ENCODE measurements at places on chromosomes 7 and 10.

DNA sequence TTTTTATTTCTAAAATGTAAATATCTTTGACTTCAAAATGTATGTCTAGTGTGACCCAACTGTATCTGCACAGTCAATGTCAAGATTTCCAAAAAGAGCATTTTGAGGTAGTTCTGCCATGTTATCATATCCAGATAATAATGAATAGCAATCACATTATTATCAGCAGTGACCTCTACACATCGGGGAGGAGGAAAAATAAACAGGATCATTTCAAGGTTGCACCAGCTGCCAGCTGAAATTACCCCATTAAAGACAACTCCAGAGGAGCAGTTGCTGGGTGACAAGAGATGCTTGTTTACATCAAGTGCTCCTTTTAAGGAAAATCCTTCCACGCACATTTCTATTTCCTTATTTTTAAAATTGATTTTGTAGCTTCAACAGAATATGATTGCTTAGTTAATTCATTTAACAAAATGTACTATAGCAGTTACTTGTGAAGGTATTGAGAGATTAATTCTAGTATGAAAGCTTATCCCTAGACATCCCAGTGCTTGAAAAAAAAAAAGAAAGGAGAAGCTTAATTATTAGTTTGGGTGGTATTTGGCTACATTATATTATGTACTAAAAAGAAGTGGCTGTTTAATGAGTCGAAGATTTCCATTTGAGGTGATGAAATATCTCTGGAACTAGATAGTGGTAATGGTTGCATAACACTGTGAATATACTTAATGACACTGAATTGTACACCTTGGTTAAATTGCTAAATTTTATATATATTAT lies 19.3 kb upstream of the SLC35G1 start:
- no peak for DNase-seq

GRCh38 chr10:4397337-4397736 lies 428.7 kb upstream of the AKR1E2 start:
- no peak for DNase-seq

DNA sequence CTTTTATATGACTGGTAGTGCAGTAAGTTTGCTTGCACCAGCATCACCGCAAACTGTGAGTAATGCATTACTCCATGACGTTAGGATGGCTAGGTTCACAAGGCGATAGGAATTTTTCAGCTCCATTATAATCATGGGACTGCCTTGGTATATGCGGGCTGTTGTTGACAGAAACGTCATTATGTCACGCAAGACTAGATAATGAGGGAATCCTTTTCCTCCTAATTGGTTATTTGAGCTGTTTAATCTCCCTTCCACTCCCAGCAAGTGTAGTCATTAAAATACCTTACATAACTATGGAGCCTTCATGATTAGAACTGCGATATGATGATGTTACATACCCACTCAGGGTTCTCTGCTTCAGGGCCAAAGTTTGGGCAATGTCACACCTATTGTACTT lies 17.3 kb downstream of the KLLN start:
- no peak for DNase-seq

- DNase-seq, result no peak
Observed at GRCh38 chr7:105402221-105403095, 13.7 kb upstream of the SRPK2 start.

GRCh38 chr7:46206476-46207060 lies 285.5 kb upstream of the IGFBP3 start:
- no peak for DNase-seq

GRCh38 chr7:23275912-23276311 lies 23.2 kb upstream of the MALSU1 start:
- no peak for DNase-seq

DNA sequence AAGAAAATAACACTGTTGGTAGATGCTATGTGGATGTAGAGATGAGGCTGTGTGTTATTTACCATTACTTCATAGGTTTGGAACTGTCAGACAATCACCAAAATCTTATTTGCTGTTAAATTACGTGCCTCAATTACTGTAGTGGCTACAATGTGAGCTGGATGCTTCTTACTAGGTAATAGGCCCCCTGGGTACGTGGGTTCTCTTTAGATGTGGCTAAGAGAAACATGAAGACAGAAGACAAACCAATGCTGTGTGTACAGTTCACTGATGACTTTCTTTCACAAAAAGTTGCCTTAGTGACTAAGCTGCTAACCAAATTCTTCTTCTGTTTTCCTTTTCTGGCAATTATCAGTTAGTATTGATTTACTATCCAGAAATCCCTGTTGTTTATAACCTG lies 144.6 kb downstream of the SEMA3E start:
- DNase-seq, result no peak

DNA sequence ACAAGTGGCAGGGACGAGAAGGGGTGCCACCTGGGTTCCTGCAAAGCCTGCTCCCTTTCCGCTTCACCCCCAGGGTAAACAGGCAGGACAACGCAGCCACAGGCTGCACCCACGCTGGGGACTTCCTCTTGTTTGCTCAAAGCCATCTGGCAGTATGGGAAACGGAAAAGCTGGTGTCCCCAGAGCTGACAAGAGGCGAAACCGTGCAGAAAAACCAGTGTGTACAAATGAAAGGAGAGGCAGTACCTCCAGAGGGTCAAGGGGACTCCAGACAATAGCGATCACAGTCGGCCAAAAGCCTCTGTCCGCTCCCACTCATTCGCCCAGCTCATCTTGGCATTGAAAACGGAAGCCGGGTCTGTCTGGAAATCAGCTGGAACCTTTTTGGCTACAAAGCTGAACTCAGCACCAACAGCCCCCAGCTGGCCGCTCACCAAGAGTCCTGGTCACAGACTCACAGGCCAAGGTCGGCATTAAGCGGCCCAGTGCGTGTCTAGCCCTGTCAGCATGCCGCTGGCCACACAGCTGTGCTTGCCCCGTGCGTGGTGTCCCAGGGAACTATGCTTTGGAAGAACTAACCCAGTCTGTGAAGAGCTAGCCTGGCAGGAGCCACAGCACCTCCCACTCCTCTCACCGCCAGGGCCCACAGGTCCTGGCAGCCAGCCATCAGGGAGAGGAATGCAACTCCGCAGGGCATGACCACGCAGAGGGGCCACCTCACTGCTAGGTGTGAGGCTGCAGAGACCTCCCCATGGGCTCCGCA lies 10.4 kb downstream of the TNS3 start:
- no peak for DNase-seq

GRCh38 chr10:133166828-133167692 lies 7.0 kb downstream of the KNDC1 start:
- DNase-seq, result no peak
